Activated T-cell treated with anti-CD3 and anti-CD28 coated beads, Interleukin-2, amount 50 U/mL, for 72 hours (primary cell): ENCODE measurements at places on chromosomes 6 and 20.

- no peak for DNase-seq
Observed at GRCh38 chr6:162343936-162344645, 383.5 kb downstream of the PRKN start.

- peak; percentile 47 for DNase-seq
Observed at GRCh38 chr6:159151266-159151855, 17.8 kb upstream of the FNDC1 start.

DNA sequence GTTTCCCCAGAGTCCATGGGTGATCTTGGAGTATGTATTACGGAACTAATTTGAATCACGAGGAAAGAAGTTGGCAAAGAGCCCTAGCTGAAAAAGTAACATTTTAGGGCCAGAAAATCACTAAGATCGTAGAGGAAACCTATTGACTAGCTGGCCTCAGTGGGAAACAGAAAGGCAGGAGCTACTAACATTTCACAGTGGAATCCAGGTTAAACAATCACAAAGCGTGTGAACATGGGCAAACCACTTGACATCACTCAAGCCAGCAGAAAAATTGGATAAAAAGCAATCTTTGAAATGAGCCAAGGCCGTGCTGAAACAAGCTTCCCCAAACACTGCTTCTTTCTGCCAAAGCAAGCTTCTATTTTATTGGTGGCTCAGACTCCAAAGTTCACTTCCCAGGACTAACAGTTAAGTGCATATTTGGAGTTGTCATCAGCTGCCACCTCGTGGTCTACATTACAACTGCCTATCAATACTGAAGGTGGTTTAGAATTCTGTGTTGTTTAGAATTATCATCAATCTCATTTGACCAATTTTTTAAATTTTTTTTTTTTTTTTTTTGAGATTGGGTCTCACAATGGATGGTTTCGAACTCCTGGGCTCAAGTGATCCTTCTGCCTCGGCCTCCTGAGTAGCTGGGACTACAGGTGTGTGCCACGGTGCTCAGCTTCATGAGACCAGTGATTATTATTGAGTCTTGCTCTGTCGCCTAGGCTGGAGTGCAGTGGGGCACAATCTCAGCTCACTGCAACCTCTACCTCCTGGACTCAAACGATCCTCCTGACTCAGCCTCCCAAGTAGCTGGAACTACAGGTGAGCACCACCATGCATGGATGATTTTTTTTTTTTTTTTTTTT lies 10.6 kb downstream of the RPS10 start:
- DNase-seq = peak; percentile 25

GRCh38 chr20:30284281-30284905 lies 973.1 kb upstream of the DEFB115 start:
- no peak for DNase-seq

DNA sequence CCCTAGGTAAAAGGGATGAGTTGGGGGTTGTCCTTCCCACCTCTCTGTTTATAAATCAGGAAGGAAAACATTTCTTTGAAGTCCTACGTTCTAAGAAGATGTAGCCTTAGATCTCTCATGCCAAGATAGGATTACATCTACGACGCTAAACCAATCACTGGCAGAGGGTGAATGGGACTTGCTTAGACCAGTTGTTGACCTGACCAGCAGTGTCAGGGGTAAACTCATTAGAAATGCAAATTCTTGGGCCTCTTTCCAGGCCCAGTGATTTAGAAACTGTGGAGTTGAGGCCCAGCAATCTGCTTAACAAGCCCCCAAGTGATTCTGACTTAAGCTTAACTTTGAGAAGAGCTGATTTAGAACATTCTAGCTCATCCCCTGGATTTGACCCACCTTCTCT lies 147.1 kb upstream of the THEMIS start:
- no peak for DNase-seq
